Epithelial cell of alveolus of lung (primary cell): ENCODE measurements at places on chromosomes 7 and 10. TPM values are rescaled to one million over a fixed set of nuclear protein-coding genes. Genes with fewer than 3 reads are reported as not detected.

C7orf57 gene
- under 0.01 TPM in 1 of 2 replicates, not detected in the other for total RNA-seq

HSPA12A gene
- 3.0 and 5.2 TPM in 2 replicates for total RNA-seq

FBXL13 gene
- 0.16 and 0.39 TPM in 2 replicates for total RNA-seq

THSD7A gene
- 0.26 and 0.48 TPM in 2 replicates for total RNA-seq

ZDHHC6 gene
- total RNA-seq: 13.3 and 15.9 TPM in 2 replicates

RBP3 gene
- total RNA-seq: not detected in 2 replicates

HKDC1 gene
- 0.13 TPM in 1 of 2 replicates, not detected in the other for total RNA-seq

TMEM168 gene
- total RNA-seq: 10.1 and 16.2 TPM in 2 replicates

KIF11 gene
- total RNA-seq: 13.1 and 23.1 TPM in 2 replicates

PDZD7 gene
- total RNA-seq: 0.40 and 0.91 TPM in 2 replicates

SEMA3E gene
- total RNA-seq: 0.88 and 2.1 TPM in 2 replicates

CC2D2B gene
- not detected in 2 replicates for total RNA-seq

UCMA gene
- not detected in 2 replicates for total RNA-seq

OPN1SW gene
- total RNA-seq: not detected in 2 replicates

OR6V1 gene
- total RNA-seq: not detected in 2 replicates

GJC3 gene
- not detected in 2 replicates for total RNA-seq
